ENCODE measurements at places on chromosomes 12 and 14. TPM values are rescaled to one million over a fixed set of nuclear protein-coding genes. Genes with fewer than 3 reads are reported as not detected.

Gene DCN
- polyA plus RNA-seq, result not detected

Gene PRICKLE1
- 16.9 TPM for polyA plus RNA-seq

Gene GPX2
- not detected for polyA plus RNA-seq

Gene SLC17A8
- not detected for polyA plus RNA-seq

Gene HHIPL1
- not detected for polyA plus RNA-seq

Gene HNF1A
- polyA plus RNA-seq, result not detected

Gene ETV6
- 8.2 TPM for polyA plus RNA-seq

Gene DPY19L2
- polyA plus RNA-seq, result not detected

Gene KRT1
- not detected for polyA plus RNA-seq

Gene KRT82
- polyA plus RNA-seq, result not detected

Measured in naive B cell (primary cell).